Suprapubic skin (tissue), 4 donors: ENCODE measurements at places on chromosomes 7 and 10. TPM values are rescaled to one million over a fixed set of nuclear protein-coding genes. Genes with fewer than 3 reads are reported as not detected.

The PNLIPRP3 gene
- total RNA-seq, result 47.5 TPM

The PON1 gene
- 0.97 TPM for total RNA-seq

The DNAJC1 gene
- total RNA-seq, result 57.0 TPM

The GAD2 gene
- total RNA-seq, result not detected

The PNPLA8 gene
- total RNA-seq, result 48.2 TPM

The OPN1SW gene
- not detected for total RNA-seq

The ANKRD7 gene
- not detected for total RNA-seq

The ACTR3C gene
- 15.2 TPM for total RNA-seq

The GSAP gene
- total RNA-seq, result 52.8 TPM

The NSUN5 gene
- 25.6 TPM for total RNA-seq

The MRLN gene
- not detected for total RNA-seq

The IRF5 gene
- total RNA-seq, result 15.1 TPM

The ZNF138 gene
- 24.3 TPM for total RNA-seq

The CNPY1 gene
- not detected for total RNA-seq

The SPACDR gene
- total RNA-seq, result not detected

The MUC12 gene
- total RNA-seq, result not detected

The ARHGAP22 gene
- 7.2 TPM for total RNA-seq

The ANKRD1 gene
- not detected for total RNA-seq

The VIM gene
- 1,050 TPM for total RNA-seq

The LRMDA gene
- total RNA-seq, result not detected

The TMEM229A gene
- total RNA-seq, result not detected

The PKD2L1 gene
- not detected for total RNA-seq

The ADAMTS14 gene
- 0.15 TPM for total RNA-seq
